Stimulated activated CD8-positive, alpha-beta memory T cell treated with anti-CD3 and anti-CD28 coated beads, Interleukin-4, amount 100 ng/mL, for 4 hours (primary cell): ENCODE measurements at places on chromosomes 2 and 18.

GRCh38 chr2:63012541-63012940 is 38.1 kb upstream of the OTX1 start:
- no peak for DNase-seq

DNA sequence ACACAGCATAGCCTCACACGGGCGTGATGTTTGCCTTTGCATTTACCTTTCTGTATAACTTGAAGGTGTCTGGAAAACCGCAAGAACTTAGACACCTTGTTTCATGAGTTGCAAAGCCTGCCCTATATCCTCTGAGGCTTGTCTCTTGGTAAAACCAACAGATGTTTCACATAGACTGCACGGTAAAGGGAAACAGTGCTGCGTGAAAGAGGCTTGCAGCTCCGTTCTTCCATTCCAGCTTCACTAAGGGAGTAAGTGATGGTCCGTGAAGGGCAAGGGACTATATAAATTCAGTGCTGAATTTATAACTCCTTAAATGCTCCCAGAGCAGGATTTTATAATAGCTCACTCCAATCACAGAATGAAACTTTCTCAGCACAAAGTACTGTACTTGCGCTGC is 360.5 kb downstream of the SOX11 start:
- DNase-seq: no peak

DNA sequence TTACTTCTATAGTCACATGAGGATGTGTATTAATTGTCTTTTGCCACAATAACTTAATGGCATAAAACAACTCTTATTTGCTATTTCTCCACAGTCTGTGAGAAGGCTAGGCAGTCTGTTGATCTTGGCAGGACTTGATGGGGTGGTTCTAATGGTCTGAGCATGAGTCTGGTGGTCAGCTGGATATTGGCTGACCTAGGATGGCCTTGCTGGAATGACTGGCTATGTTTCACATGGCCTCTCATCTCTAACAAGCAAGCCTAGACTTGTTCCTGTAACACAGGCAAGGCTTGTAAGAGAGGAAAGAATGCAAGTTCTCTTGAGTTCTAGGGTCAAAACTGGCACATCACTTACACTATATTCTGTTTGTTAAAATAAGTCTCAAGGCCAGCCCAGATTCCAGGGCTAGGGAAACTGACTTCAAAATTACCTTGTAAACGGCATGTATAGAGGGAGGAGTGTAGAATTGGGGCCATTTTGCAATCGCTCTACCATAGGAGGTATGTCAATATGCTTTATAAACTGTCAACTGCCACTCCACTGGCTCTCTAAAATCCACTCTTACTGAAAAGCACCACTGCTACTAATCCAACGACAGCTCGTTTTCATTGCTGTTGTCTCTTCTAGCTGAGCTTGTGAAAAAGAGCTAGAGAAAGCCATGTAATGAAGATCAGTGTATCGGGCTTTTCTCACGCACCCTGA is 325.0 kb upstream of the PKDCC start:
- no peak for DNase-seq

GRCh38 chr2:55431982-55432627 is 12.4 kb upstream of the CCDC88A start:
- DNase-seq: no peak

GRCh38 chr2:55269645-55269990 is 587 bp upstream of the MTIF2 start:
- DNase-seq: no peak

DNA sequence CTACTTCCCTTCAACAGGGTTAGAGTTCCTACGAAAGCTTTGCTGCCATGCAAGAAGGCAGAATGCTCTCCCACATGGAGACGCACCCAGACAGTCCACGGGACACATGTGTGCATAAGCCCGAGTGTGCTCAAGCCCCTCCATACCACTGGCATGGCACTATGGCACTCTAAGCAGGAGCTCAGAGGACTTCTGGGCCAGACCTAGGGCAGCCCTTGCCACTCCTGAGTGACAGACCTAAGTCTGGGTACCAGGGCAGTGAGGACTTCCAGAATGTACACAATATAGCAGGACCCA is 11.4 kb upstream of the ARID5A start:
- no peak for DNase-seq

DNA sequence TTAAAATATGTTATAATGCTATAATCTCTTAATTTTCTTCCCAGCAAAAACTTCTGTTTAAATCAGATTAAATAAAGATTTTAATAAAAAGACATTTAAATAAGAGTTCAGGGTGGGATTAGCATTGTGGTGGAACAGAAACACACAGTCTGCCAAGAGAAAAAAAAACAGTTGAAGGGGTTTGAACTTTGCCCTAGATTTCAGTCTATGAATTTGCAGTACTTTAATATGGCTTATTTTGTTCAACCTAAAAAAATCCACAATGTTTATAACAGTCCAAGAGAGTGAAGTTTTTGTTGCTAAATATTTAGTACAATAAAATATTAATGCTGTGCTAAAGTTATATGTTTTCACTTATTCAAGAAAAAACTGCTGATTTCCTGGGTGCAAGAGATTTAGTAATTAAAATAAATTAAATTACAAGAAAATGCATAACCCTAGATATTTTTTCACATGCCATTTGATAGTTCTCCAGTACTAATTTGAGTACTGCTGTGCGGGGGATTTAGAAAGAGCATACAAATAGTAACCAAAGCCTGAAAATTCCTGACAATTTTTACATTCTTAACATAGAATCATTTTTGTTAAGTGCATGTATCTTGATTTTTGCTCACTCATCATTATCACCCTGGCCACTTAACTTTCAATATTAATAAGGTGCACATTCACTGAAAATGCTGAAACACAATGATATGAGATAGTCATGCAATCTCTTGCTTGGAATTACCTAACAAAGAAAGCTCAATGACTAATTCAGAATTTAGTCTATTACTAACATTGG is 52.6 kb downstream of the SLC40A1 start:
- DNase-seq: no peak

GRCh38 chr18:9177031-9177430 is 40.5 kb downstream of the ANKRD12 start:
- no peak for DNase-seq

GRCh38 chr18:45549290-45549689 is 66.0 kb upstream of the SLC14A2 start:
- no peak for DNase-seq

- no peak for DNase-seq
Observed at GRCh38 chr2:217935235-217935879, 67.4 kb downstream of the TNS1 start.

- no peak for DNase-seq
Observed at GRCh38 chr18:14975431-14975830, 227.5 kb downstream of the ANKRD30B start.

DNA sequence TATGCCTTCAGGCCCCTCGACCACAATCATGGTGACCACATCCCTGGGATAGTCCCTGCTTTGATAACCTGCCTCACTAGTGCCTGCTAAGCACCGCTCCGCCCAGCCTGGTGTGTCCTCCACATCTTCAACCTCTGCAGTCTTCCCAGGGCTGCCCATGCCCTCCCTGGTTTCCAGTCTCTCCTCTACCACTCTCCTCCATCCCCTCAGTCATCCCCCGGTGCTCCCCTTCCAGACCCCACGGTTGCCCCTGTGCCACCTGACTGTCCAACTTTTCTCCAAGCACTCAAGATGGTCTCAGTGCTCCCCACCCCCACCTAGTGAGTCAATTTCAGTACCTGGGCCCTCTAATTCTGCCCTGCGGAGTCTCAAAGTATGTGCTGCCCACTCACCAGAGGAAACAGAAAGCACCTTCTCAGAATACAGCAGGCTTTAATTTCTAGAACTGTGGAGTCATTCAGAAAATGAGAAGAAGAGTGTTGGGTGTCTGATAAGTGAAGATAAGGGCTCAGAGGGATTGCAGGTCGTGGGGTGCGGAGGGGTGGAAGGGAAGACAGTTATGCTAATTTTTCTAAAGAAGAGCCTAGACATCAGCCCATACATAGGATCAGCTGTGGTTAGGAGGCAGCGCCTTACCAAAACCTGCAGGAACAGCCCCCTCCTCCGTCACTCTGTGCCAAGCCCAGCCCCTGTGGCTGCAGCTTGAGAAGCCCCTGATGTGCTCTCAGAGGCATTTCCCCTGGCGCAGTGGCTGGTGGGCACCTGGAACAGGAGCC is 53.6 kb upstream of the CAB39 start:
- DNase-seq: no peak

DNA sequence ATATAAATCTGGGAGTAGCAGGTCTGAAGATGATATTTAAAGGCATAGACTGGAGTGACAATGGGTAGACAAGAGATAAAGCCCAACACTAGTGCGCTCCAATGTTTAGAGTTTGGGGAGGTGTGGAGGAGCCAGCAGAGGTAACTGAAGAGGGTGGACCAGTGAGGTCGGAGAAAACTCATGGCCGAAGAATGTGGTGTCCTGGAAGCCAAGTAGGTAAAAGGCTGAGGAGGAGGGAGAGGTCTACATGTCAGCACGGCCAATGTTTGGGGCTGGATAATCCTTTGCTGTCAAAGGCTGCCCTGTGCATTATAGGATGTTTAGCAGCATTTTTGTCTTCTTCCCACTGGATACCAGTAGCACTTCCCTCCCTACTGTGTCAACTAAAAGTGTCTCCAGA is 78.8 kb upstream of the KCNE4 start:
- DNase-seq: no peak

DNA sequence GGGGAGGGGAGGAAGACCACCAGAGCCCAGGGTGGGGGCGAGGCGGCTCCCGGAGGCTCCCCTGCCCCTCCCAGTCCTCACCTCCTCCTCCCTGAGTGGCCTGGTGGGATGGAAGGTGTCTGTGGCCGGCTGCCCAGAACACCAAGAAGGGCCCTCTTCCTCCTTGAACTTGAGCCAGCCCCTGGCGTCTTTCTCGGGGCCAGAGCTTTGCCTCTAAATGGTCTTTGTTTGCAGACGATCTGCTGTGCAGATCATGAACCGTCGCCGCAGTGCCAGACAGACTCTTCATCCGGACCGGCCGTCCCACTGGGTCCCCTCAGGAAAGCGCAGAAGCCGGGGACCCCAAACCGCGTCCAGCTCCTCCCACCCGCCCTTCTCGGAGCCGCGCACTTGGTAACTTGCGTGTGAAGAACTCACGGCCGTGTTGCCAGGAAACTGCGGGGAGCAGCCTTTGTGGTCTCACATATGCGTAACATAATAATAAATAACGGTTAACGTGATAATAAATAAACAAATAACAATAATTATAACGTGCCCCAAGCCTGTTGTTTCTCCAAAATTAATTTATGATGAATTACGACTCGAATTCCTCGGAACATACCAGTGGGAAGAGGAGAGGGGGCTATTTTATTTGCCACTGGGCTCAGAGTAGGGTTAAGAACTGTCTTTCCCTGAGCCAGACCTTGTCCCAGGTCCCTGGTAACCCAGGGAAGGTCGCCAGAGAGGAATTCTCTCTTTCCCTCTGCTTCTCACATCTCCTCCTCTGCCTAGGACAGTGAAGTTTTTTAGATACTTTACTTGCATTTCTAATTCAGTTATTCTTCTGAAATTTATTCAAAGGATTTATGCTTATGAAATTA is 41.0 kb downstream of the PTGR3 start:
- no peak for DNase-seq
